ENCODE measurements at places on chromosomes 16 and 17. TPM values are rescaled to one million over a fixed set of nuclear protein-coding genes. Genes with fewer than 3 reads are reported as not detected.

The ANKRD40CL gene
- not detected for polyA plus RNA-seq

The SLC6A2 gene
- polyA plus RNA-seq = not detected

The ODAD4 gene
- polyA plus RNA-seq = 0.81 TPM

The IGSF6 gene
- 0.18 TPM for polyA plus RNA-seq

The KRT36 gene
- not detected for polyA plus RNA-seq

The CSH1 gene
- not detected for polyA plus RNA-seq

The TPSAB1 gene
- not detected for polyA plus RNA-seq

The GRAPL gene
- polyA plus RNA-seq = not detected

The HOXB1 gene
- polyA plus RNA-seq = not detected

The PIK3R5 gene
- polyA plus RNA-seq = not detected

The CLDN9 gene
- 0.09 TPM for polyA plus RNA-seq

The KIF2B gene
- polyA plus RNA-seq = not detected

The PRM3 gene
- not detected for polyA plus RNA-seq

The MSL1 gene
- 8.9 TPM for polyA plus RNA-seq

The OTOA gene
- not detected for polyA plus RNA-seq

Data from GM23248 (cell line).